Activated CD4-positive, alpha-beta T cell treated with anti-CD3 and anti-CD28 coated beads, Interleukin-2, Interleukin-6, amounts not matched to agents 100 ng/mL and 50 ng/mL, durations not matched to agents 16 hours and 8 hours (primary cell): ENCODE measurements at places on chromosomes 1 and 21.
A peak's percentile ranks its signal among the peaks of the same experiment; 100 is the strongest.

DNA sequence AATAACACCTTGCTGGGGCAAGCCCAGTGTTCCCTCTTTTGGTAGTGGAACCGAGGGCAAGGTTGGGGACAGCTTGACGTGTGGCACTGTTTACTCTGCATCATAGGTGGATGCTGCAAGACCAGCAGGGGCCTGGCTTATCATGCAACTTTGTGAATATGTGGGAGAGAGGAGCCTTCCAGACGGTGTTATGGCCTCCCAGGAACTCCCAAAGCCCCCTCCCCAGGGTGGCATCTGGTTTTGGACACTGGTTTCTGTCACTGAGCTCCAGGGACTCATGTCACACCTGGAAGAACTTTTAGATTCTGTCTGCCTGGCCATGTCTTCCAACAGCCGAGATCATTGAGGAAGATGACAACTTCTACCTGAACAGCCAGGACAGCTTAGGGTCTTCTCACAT is 1.4 kb upstream of the TLR5 start:
- DNase-seq: no peak

- no peak for DNase-seq
These were observed 299.1 kb downstream of the PCP4 start for GRCh38 chr21:40166291-40166843.

DNA sequence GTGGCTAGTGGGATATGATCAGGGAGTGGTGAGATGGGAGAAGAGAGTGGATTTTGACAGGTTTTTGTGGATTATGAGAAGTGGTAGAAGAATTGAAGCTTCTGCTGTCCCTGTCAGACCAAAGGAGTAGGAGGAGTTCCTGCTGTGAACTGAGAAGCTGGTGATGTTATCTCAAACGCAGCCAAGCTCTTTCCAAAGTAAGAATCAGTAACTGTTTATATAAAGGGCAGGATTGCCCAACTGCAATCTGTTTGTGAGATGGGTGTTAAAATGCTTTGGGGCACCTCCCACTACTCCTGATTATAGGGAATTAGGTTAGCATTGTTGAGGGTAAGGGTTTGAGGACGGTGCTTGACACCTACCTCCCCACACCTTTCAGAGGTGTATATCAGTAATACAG is 60.5 kb upstream of the USP25 start:
- no peak for DNase-seq

GRCh38 chr1:167059045-167059808 is 30.9 kb downstream of the GPA33 start:
- peak; percentile 82 for DNase-seq

DNA sequence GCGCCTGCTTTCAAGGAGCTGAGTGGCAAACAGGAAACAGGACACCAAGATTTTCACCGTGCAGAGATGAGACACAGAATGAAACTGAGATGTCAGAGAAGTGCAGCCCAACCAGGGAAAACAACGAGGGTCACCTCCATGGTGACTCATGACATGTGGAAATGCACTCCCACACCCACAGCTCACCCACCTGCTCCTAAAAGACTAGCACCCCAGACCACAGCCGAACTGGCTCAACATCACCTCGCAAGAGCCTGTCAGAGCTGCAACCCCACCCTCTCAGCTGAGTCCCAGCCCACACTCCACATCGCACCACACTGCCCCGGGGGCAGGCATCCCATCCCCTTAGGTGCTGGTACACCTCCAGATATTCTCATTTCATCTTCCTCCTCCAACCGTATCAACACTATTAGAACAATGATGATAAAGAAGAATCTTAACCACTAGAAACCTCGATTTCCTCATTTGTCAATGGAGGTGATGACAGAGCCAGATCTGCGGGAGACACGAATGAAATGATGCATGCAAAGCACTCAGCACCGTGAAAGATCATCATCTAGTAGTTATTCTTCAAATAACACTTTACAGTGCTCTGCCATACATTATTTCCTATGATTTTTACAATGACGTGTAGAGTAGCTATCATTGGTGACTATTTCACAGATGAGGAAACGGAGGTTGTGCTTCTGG is 103.2 kb downstream of the DMRTB1 start:
- DNase-seq: peak; percentile 54

DNA sequence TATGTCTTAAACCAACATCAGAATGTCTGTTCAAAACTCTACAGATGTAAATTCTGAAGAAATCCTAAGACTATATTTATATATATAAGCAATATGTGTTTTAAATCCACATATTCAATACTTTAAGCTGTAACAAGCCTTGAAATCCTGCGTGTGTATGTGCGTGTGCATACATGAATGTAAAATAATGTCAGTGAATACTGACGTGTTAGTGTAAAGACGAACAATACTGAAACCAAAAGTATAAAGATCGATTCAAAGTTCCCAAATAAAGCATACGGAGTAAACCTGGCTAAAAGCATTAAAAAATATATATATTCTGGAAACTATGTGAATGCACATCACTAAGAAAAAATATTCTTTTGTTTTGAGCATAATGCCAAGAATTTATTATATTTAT is 668.6 kb upstream of the NCAM2 start:
- no peak for DNase-seq

DNA sequence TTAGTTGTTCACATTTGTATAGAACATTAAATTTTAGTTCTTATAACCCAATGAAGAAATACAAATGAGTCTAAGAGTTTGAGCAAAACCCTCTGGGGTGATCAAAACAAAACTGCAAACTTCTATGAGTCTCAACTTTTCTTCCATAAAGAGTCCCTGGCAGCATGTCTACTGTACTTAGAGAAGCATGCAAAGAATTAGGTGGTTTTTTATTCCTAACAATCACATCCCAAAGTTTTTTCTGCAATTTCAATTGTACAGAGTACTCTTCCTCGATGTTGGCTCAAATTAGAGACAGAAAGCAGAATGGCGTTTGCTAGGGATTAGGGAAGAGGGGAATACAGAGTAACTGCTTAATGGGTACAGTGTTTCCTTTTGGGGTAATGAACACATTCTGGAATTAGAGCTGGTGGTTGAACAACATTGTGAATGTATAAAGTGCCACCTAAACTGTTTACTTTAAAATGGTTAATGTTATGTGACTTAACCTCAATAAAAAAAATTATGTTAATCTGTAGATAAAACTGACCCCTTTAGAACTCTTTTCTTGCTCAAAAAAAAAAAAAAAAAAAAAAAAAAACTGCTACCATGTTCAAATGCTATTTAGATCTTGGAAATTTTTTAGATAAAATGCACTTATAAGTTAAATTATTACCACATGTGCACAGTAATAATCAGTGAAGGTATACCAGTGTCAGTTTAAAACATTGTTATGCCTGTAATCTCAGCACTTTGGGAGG is 4.8 kb downstream of the RC3H1 start:
- DNase-seq: no peak

GRCh38 chr1:243325305-243325890 is 69.6 kb downstream of the SDCCAG8 start:
- DNase-seq: peak; percentile 50

DNA sequence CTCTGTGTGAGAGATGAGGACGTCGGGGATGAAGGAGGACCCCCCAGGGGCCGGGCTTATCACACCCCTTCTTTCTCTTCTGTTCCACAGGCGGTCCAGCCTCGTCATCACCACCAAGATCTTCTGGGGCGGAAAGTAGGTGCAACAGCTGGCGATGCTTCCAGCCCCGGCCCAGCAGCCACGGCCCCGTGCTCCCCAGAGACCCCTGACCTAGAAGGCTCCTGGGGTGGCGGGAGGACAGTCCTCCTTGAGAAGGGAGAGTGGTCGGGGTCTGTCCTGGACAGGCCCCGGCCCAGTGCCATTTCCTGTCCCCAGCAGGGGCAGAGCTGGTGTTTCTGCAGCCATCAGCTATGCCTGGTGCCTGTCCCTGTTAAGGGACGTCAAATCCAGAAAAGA is 41.7 kb downstream of the KCNAB2 start:
- DNase-seq: no peak

DNA sequence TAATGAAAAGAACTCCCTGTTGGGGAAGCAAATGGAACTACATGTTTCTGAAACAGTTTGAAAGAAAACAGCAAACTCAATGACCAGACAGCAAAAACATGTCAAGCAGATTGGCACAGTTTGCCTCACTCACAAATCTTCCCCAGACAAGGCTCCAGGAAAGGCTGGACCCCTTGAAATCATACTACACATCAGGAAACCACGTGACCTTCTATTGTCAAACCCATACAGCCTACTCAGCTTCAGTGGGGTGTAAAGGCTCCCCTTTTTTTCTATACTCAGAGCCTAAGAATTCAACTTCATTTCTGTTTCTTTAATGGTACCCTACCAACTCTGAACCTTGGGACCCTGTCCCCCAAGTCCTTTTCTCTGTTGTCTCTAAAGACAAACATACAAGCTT is 15.7 kb upstream of the CTTNBP2NL start:
- no peak for DNase-seq

DNA sequence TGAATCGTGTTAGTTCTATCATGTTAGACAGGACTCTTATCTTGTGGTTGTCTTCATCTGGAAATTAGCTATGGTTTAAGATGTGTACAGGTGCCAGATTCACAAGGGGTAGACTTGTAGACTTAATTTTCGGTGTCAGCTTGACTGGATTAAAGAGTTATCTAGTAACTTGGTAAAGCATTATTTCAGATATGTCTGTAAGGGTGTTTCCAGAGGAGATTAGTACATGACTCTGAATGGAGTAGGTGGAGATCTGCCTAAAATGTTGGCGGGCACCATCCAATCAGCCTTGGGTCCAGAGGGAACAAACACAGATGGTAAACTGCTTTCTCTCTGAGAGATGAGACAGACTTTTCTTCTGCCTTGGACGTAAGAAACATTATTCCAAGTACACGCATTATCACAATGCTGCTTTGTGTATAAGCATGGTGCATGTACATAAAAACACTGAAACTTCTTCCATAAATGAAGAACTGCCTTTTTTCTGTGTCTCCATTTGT is 434.6 kb downstream of the SMYD3 start:
- DNase-seq: no peak

DNA sequence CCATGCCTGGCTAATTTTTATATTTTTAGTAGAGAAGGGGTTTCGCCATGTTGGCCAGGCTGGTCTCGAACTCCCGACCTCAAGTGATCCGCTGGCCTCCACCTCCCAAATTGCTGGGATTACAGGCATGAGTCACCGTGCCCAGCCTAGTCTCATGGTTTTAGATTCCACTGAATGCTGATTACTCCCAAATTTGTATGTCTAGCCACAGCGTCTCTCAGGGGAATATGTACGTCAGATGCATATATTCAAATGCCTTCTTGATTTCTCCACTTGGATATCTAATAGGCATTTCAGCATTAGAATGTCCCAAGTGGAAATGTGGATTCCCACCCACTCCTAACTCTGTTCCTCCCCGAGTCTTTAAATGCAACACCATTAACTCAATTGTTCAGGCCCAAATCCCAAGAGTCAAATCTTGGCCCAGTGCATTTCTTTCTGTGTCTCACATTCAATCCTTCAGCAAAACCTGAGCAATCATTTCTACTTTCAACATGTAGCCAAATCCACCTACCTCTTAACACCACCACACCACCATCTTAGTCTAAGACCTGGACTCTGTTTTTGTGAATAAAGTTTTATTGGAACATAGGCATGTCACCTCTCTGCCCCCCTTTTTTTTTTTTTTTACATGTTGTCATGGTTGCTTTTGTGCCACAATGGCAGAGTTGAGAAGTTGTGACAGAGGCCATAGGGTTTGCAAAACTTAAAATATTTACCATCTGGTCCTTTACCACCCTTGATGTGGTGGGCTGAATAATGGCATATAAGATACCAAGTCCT is 9.8 kb upstream of the CAMTA1 start:
- DNase-seq: no peak

GRCh38 chr1:187078916-187079315 is 250.2 kb downstream of the PLA2G4A start:
- no peak for DNase-seq

- peak; percentile 66 for DNase-seq
These were observed 48.7 kb upstream of the SLC19A1 start for GRCh38 chr21:45590726-45591618.

DNA sequence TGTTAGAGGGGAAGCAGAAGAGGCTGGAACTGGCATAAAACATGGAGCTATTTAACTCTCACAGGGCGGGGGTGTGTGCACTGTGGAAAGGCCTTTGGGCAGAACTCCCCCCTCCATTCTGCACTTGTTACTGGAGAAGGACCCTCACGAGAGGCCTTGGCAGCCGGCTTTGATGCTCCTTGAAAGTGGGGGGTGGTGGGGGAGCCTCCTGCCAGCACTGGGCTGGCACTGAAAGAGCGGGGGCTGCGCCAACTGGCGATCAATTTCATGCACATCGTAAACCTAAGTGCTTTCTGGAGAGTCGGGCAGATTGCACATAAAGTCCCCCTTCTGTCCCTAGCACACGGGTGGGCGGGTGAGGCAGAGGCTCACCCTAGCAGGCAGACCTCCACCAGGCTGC is 28.9 kb downstream of the FOXO6 start:
- no peak for DNase-seq

- peak; percentile 49 for DNase-seq
These were observed 53.1 kb upstream of the LBR start for GRCh38 chr1:225480825-225481434.

- DNase-seq: peak; percentile 81
These were observed 4.3 kb upstream of the CSF1 start for GRCh38 chr1:109906160-109906838.

DNA sequence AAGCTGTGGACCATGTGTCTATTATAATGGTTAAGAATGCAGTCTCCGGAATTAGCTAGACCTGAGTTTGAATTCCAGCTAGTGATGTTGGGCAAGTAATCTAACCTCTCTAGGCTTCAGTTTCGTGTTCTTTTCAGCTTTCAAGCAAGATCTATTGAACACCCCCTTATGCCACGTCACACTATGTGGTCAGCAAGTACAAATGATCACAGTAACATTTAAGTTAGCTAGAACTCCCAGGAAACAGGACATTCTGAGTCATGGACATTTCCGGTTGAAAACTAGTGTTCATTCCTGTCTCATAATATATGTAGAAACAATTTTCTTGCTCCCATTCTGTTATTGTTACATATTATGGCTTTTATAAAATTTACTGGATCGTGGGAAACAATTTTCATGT is 34.0 kb upstream of the NHLH2 start:
- DNase-seq: no peak

DNA sequence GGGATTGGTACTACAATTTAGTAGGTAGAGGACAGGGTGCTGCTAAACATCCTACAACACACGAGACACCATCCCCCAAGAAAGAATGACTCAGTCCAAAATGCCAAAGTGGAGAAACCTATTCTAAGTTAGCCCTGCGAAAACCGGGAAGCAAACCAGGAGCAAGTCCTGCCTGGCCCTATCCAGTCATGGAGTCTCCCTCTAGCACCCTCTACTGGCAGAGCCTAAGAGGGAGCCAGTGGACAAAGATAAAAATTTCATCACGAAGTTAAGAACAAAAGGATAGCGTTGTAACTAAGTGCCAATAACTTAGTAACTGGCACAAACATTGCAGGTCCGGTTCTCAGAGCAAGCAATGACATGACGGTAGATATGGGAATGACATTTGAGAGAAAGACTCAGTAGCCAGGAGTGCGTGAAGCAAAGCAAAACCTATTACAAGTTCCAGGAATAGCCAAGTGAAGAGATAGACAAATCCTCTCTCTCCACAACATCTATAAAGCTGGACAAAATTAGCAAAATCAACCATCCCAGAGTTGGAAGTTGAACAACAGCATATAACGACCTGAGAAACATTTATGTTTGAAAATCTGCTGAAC is 383.5 kb downstream of the OMA1 start:
- peak; percentile 30 for DNase-seq

GRCh38 chr1:74323937-74324473 is 88.8 kb downstream of the TNNI3K start:
- DNase-seq: no peak
